ENCODE measurements at places on chromosomes 7 and 10.

GRCh38 chr7:131007439-131008330 is 273.7 kb upstream of the KLF14 start:
- H3K36me3 ChIP-seq, result peaks cover 35% of the 10 kb centered on the region
- H3K27me3 ChIP-seq, result no peaks in the 10 kb centered on the region
- peak; percentile 57 for DNase-seq
- peak overlapping the region; percentile 67 for H3K4me3 ChIP-seq
- peaks cover 62% of the 10 kb centered on the region for H3K4me1 ChIP-seq

DNA sequence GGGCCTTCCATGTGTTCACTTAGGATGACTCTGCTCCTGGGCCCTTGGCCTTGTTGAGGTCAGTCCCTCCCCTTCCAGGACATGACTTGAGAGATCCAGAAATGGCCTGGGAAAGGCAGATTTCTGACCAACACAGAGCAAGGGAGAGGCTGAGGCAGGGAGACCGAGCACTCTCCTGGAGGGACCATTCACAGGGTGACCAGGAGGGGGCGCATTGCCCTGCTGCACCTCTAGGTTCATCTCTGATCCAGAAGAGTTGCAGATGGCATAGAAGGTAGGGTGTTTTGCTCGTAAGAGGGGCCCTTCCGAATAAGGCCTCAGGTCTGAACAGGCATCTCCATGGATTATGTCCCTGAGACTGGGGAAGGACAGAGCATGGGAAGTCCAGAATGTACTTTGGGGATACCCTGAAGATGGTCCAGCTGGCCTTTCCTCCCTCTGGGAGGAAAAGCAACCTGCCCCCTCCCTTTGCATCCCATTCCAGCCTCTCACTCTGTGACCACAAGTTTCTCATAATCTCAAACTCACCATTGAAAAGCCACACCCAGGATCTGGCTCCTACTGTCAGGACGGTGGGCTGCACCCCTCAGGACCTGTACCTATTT is 6.6 kb downstream of the DMBT1 start:
- no peaks in the 10 kb centered on the region for H3K36me3 ChIP-seq
- H3K4me3 ChIP-seq, result no peak overlapping the region
- peaks cover 3% of the 10 kb centered on the region for H3K4me1 ChIP-seq
- peaks cover 10% of the 10 kb centered on the region for H3K27me3 ChIP-seq

DNA sequence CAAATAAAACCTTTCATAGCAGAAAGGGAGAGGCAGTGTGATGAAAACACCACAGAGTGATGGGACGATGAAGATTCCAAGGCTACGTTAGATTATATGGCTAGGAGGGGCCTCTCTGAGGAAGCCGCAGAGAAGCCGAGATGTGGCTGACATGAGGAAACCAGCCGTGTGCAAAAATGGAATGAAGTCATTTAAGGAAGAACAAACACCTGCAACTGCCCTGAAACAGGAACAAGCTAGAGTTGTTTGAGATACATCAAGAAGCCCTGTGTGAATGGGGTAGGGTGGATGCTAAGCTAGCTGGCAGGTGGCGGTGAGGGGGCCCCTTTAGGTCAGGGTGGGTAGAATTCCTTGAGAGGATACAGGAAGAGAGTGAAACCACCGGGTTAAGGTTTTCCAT is 129.5 kb downstream of the KLF6 start:
- no peak for DNase-seq
- no peak overlapping the region for H3K4me3 ChIP-seq
- no peak overlapping the region for H3K27ac ChIP-seq
- peaks cover 39% of the 10 kb centered on the region for H3K27me3 ChIP-seq
- peaks cover 15% of the 10 kb centered on the region for H3K4me1 ChIP-seq
- no peaks in the 10 kb centered on the region for H3K36me3 ChIP-seq

DNA sequence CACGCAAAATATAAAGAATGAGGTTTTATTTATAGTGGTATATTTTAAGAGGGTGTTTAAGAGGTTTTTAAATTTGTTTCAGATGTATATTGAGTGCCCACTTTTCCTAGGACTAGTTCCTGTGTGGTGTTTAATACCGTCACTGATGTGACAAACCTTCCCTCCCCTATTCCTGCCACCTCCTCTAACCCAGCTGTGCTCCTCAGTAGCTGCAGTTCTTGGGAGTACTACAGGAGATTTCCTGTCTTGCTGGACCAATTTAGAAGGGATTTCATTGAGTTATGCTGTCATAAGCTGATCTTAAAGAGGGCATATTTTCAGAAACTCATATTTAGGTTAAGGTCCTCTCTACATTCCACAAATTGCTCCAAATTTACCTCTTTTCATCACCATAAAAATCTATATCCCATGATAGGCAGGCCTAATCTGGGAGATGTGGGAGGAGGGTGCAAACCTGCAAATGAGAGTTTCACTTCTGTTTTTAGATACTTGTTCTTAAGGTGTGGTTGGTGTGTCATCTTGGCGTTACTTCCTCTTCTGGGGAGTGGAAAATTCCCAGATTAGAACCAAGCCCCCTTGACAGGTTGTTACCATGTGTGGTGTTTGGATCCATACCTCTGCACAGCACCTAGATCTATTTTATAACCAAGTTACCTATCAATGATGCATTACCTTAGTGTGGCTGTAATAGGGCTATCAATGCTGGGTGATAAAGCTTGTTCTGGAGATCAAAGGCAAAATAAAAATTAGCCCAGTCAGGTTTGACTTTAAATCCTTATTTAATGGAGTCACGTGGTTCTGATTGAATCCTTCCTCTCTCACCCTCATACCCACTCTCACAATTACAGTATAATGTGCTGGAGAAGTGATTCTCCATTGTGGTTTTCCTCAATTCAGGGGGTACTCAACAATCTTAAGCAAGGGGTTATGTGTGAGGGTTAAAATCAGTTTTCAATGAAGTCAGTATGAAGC is 141.1 kb downstream of the CDK14 start:
- H3K36me3 ChIP-seq, result no peaks in the 10 kb centered on the region
- H3K27ac ChIP-seq, result no peak overlapping the region
- peaks cover 1% of the 10 kb centered on the region for H3K27me3 ChIP-seq
- DNase-seq, result no peak
- H3K4me1 ChIP-seq, result peaks cover 5% of the 10 kb centered on the region

- peaks cover 25% of the 10 kb centered on the region for H3K36me3 ChIP-seq
- H3K4me1 ChIP-seq, result no peaks in the 10 kb centered on the region
Observed at GRCh38 chr10:68492118-68492517, 20.3 kb upstream of the DNA2 start.
